ENCODE measurements at places on chromosomes 16 and 17.

DNA sequence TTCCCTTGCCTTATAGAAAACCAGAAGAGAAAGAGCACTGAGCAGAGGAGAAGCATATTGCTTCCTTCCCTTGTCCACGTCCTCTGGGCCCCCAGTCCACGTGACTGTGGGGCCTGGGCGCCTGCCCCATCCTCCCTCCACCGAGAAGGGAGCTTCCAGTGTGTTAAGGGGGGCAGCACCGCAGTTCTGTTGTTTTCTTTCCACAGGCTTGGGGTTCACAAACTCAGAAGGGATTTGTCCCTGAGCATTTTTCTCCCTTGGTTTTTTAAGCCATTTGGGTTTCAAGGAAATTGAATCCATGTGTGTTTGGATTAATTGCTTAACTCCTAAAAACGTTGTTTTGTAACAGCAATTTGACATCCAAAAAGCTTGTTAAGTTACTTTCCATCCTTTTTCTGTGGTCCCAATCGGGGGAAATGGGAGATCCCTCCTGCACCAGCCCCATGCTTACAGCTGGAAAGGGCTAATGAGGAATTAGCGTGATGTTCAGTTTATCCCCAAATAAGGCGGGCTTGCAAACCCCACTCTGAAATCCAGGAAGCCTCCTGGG lies 347.5 kb upstream of the TNRC6C start:
- no peak for DNase-seq

- peak; percentile 93 for DNase-seq
Observed at GRCh38 chr16:89721546-89722391, 432 bp downstream of the ZNF276 start.

GRCh38 chr17:65558683-65559460 lies 2.6 kb downstream of the AXIN2 start:
- DNase-seq: no peak

GRCh38 chr17:38910325-38910724 lies 15.1 kb upstream of the LASP1NB start:
- DNase-seq: no peak

DNA sequence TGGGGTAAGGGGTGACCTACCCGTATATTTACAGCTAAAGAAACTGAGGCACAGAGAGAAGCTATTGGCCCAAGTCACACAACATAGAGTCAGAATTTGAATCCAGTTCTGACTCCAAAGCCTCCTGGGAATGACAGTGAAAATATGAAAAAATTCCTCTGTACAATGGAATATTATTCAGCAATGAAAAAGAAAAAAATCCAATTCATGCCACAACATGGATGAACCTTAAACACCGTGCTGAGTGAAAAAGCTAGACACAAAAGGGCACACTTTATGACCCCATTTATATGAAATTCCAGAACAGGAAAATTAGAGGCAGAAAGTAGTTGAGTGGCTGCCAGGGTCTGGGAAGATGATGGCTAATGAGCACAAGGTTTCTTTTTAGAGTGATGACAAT lies 75.4 kb downstream of the LITAF start:
- no peak for DNase-seq

DNA sequence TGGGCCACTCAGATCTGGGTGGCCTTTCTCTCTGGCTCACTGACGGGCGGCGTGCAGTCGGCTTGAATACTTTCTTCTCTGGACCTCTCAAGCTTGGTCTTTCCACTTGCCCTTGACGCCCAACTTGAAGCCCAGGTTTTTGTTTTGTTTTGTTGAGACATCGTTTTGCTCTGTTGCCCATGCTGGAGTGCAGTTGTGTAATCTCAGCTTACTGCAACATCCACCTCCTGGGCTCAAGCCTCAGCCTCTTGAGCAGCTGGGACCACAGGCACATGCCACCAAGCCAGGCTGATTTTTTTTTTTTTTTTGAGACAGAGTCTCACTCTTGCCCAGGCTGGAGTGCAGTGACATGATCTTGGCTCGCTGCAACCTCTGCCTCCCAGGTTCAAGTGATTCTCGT lies 22.7 kb upstream of the KIF19 start:
- no peak for DNase-seq

DNA sequence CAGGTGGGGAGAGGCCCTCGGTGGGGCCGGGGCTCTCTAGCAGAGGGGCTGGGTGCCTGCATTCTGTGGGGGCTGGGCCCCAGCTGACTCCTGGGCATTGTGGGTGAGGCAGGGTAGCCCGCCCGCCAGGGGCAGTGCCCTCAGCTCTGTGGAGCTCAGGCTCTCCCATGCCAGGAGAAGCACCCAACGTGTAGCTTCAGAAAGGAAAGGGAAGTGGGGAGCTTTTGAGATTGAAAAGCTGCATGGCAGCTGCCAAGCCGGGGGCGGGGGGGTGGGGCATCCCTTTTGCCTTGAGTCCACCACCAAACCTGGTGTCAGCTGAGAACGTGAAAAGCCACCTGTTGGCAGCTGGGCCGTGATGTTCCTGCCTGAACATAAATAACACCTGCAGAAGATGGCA lies 192.1 kb upstream of the CIBAR2 start:
- no peak for DNase-seq

- DNase-seq: no peak
Observed at GRCh38 chr16:80851831-80852230, 47.4 kb upstream of the CDYL2 start.

DNA sequence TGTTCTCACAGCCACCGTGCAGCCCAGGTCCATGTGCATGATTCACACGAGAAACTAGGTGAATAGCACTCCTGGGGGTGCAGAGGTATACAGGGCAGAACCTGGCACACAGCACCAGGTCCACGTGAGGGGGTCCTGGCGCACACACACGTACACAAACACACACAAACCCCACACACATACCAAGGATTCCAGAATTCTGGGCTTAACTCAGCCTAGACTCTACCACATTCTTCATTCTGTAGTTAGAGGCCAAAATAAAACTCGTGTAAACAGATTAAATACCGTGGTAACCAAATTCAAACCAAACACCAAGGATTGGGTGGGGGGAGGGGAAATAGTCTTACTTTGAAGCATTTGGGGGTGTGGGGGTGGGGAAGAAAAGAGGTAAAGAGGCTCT lies 58.5 kb downstream of the XYLT1 start:
- no peak for DNase-seq

DNA sequence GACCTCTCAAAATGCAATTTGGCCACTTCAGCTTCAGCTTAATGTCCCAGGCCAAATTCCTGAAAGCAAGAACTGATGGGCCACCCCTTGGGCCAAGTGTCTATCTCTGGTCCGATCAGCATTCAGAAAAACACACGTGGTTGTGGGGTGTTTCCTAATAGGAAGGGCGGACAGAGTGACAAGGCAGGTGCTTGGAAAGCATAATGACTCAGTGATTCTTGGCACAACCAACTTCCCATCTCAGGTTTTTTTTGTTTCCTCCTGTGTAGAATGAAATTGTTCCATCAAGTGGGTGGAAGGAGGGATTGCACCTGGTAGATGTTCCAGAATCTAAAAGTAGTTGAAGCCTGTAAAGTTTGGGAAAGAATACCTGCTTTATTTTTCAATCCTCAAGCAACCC lies 155.6 kb downstream of the HS3ST2 start:
- DNase-seq: no peak
